ENCODE measurements at places on chromosomes 6 and 20.

- H3K36me3 ChIP-seq: no peaks in the 10 kb centered on the region
- no peaks in the 10 kb centered on the region for H3K4me1 ChIP-seq
- no peak overlapping the region for H3K4me3 ChIP-seq
- DNase-seq: no peak
- no peaks in the 10 kb centered on the region for H3K27me3 ChIP-seq
Measured at GRCh38 chr6:109060571-109060970, 34.1 kb downstream of the SESN1 start.

GRCh38 chr6:131532580-131533039 lies 40.4 kb upstream of the ARG1 start:
- no peak overlapping the region for H3K4me3 ChIP-seq
- no peak for DNase-seq
- H3K27ac ChIP-seq: no peak overlapping the region
- H3K4me1 ChIP-seq: no peaks in the 10 kb centered on the region
- no peaks in the 10 kb centered on the region for H3K27me3 ChIP-seq
- H3K36me3 ChIP-seq: no peaks in the 10 kb centered on the region

GRCh38 chr6:155077784-155078183 lies 82.7 kb downstream of the TIAM2 start:
- H3K27ac ChIP-seq: no peak overlapping the region
- H3K36me3 ChIP-seq: no peaks in the 10 kb centered on the region
- no peak overlapping the region for H3K4me3 ChIP-seq

GRCh38 chr6:83429857-83430610 lies 817 bp downstream of the ME1 start:
- DNase-seq: no peak
- H3K36me3 ChIP-seq: no peaks in the 10 kb centered on the region

DNA sequence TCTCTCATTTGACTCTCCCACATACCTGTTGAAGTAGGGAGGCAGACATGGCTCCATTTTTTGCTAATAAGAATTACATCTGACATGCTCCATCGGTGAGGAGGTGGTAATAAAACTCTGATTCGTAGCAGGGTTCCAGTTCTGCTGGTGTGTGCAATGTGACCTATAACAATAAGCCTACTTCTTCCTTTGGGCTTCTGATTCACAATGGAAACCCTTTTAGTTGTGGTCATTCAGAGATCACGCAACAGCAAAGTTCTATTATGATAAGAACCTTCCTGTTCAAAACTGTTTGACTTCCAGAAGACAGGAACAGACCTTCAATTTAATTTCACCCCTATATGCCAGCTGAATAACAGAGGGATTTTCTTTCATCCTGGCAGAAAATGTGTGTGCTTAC lies 31.4 kb upstream of the GSTA4 start:
- no peaks in the 10 kb centered on the region for H3K4me1 ChIP-seq
- no peak overlapping the region for H3K4me3 ChIP-seq
- DNase-seq: no peak
- no peaks in the 10 kb centered on the region for H3K36me3 ChIP-seq
- no peaks in the 10 kb centered on the region for H3K27me3 ChIP-seq

- no peaks in the 10 kb centered on the region for H3K27me3 ChIP-seq
- no peak overlapping the region for H3K4me3 ChIP-seq
- H3K27ac ChIP-seq: no peak overlapping the region
Measured at GRCh38 chr6:156809034-156809433, 31.9 kb downstream of the ARID1B start.

- H3K4me1 ChIP-seq: peaks cover 15% of the 10 kb centered on the region
- H3K27me3 ChIP-seq: no peaks in the 10 kb centered on the region
- DNase-seq: no peak
- H3K4me3 ChIP-seq: peak within 1 kb of the TSS; percentile 81
- H3K27ac ChIP-seq: peak within 1 kb of the TSS; percentile 99
Measured at GRCh38 chr6:107114926-107115694, at the start of gene BEND3. BEND3 (minus strand) TSS chr6:107115515; CDS start chr6:107099285, 16,230 bp downstream.

DNA sequence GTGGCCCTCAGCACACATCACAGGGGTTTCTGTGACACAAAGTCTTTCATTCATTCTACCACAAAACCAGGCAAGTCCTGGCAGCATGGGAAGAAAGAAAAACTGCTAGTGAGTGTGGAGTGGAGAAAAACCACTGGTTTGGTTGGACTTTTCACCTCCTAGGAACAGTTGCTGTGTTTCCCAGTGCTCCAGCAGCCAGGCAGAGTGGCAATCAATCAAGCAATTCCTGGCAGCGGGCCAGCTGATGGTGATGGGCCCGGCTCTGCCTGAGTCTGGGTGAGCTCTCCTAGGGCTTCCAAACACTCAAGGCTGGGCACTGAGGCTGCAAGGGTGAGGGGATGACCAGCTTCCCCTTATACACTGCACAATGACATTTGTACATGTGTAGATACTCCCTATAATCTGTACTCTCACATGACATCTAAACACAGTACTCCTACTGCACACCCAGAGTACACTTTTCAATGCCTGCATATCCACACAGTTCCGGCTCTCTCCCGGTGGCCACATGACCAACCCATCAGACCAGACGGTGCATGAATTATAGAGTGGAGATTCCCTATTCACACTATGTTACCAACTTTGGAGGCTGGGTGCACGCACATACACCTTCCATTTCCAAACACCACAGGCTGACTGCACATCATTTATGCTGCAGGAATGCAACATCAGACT lies 156.6 kb downstream of the UNC5CL start:
- no peak overlapping the region for H3K27ac ChIP-seq
- DNase-seq: no peak
- no peak overlapping the region for H3K4me3 ChIP-seq
- H3K4me1 ChIP-seq: no peaks in the 10 kb centered on the region
- no peaks in the 10 kb centered on the region for H3K27me3 ChIP-seq

GRCh38 chr6:3540253-3540820 lies 83.5 kb upstream of the SLC22A23 start:
- H3K27me3 ChIP-seq: no peaks in the 10 kb centered on the region
- no peaks in the 10 kb centered on the region for H3K36me3 ChIP-seq
- no peaks in the 10 kb centered on the region for H3K4me1 ChIP-seq

GRCh38 chr6:21045135-21045700 lies 511.0 kb downstream of the CDKAL1 start:
- H3K4me1 ChIP-seq: no peaks in the 10 kb centered on the region
- no peak overlapping the region for H3K27ac ChIP-seq
- no peaks in the 10 kb centered on the region for H3K36me3 ChIP-seq
- H3K27me3 ChIP-seq: no peaks in the 10 kb centered on the region
- DNase-seq: no peak
- no peak overlapping the region for H3K4me3 ChIP-seq

- H3K4me3 ChIP-seq: no peak overlapping the region
- DNase-seq: no peak
- no peak overlapping the region for H3K27ac ChIP-seq
- peaks cover 78% of the 10 kb centered on the region for H3K36me3 ChIP-seq
Measured at GRCh38 chr20:37201827-37202162, 22.4 kb upstream of the MROH8 start.

DNA sequence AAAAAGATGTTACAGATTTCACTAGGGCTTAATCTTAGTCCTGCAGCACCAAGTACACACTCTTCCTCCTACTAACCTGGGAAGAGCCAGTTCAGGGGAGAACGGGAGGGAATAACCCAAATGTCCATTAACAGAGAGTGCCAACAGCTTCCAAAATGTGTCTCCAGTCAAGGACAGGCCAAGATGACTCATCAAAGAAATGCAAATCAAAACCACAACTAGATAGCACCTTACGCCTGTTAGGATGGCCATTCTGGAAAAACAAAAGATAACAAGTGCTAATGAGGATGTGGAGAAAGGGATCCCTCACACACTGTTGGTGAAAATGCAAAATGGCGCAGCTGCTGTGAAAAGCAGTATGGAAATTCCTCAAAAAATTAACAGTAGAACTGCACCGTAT lies 3.8 kb upstream of the MAS1L start:
- no peaks in the 10 kb centered on the region for H3K27me3 ChIP-seq
- H3K4me1 ChIP-seq: no peaks in the 10 kb centered on the region
- H3K4me3 ChIP-seq: no peak overlapping the region
- H3K36me3 ChIP-seq: no peaks in the 10 kb centered on the region

GRCh38 chr6:157304899-157305663 lies 18.2 kb downstream of the TMEM242 start:
- no peak for DNase-seq
- 0 out of 2 replicates have a peak, but pooled peaks cover 3% of the 10 kb centered on the region for H3K4me1 ChIP-seq
- H3K4me3 ChIP-seq: no peak overlapping the region
- H3K27me3 ChIP-seq: no peaks in the 10 kb centered on the region
- H3K27ac ChIP-seq: no peak overlapping the region

DNA sequence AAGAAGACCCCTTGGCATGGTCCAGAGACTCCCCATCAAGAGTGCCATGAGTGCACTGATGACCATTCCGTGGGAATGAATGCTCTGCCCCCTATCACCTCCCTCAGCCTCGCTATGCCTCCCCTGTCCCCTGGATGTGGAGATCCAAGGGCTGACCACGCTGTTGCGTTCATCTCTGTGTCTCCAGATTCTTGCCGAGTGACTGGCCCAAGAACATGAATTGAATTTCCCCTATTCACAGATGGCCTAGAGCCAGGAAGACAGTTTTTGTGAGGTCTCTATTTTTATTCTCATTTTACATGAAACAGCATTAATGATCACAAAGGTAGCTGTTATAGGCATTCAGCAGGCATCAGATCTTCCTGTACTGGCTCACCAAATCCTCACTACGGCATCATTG lies 33.6 kb downstream of the MAFB start:
- no peak for DNase-seq
- H3K27me3 ChIP-seq: no peaks in the 10 kb centered on the region
- H3K4me3 ChIP-seq: no peak overlapping the region
- H3K27ac ChIP-seq: no peak overlapping the region
- no peaks in the 10 kb centered on the region for H3K36me3 ChIP-seq

- no peak for DNase-seq
- no peaks in the 10 kb centered on the region for H3K27me3 ChIP-seq
- no peaks in the 10 kb centered on the region for H3K4me1 ChIP-seq
- no peaks in the 10 kb centered on the region for H3K36me3 ChIP-seq
Measured at GRCh38 chr6:101241442-101241841, 152.1 kb upstream of the GRIK2 start.

DNA sequence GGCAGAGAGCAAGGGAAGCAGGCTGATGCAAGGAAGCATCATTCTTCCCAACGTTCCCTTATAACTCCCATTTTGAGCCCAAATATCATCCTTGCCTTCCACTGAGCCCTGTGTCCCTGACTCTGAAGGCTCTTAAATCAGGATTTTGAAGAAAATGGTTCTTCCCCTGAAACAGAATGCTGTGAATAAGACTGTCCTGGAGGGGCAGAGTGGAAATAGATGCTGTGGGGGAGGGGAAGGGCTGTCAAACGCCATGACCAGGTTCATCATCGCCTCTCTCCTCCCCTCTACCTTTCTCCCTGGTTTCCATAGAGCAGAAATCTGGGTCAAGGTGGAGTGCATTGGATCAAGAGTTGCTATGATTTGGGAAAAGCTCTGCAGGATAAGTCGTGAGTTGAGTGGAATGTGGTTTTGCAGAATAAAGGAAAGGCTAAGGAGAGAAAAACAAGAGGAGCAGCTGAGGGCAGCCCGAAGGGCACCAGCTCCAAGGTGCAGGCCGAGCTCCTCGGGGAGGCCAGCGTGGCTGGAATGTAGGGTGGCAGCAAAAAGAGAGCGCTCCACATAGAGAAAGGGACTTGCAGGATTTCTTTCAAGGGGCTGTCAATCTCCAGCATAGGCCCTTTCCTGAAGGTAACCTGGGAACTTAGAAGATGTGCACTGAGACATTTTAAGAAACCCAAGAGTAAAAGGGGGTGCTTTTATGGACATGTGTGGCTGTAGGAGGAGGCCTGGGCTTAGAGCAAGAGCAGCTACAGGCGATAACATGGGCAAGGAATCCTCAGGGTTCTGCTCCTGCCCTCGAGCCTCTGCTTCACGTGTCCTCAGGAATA lies 120.8 kb upstream of the CDYL start:
- no peaks in the 10 kb centered on the region for H3K36me3 ChIP-seq
- peak overlapping the region; percentile 5 for H3K4me3 ChIP-seq
- DNase-seq: no peak
- H3K27me3 ChIP-seq: no peaks in the 10 kb centered on the region
- no peak overlapping the region for H3K27ac ChIP-seq
- H3K4me1 ChIP-seq: peaks cover 16% of the 10 kb centered on the region

- no peaks in the 10 kb centered on the region for H3K4me1 ChIP-seq
- H3K4me3 ChIP-seq: no peak overlapping the region
- no peak for DNase-seq
- no peaks in the 10 kb centered on the region for H3K27me3 ChIP-seq
Measured at GRCh38 chr6:77620278-77620882, 32.5 kb upstream of the MEI4 start.

DNA sequence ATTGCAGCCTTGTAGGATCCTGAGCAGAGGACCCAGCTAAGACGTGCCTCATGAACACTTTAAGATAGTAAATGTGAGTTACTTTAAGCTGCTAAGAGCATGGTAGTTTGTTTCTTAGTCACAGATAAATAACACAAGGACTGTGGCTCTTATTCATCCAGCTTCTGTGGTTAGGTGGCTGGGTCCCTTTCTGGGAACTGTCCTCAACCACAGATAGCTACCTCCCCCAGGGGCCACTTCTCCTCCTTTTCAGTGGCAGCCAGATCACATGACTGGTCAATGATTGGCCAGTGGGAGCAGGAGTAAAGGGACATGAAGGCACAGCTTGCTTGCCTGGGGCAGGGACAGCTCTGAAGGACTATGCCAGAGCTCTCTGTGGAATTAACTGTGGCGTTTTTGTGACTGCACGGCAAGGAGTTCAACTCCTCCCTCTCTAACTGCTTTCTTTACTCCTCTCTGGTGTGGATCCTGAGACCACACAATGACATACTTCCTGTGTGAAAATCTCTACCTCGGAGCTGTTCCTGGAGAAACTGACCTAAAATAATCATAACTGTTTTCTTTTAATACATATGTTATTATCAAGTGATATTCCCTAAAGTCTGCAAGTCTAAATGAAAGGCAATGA lies 76.5 kb downstream of the NRN1 start:
- no peak for DNase-seq
- H3K4me1 ChIP-seq: no peaks in the 10 kb centered on the region
- H3K27me3 ChIP-seq: no peaks in the 10 kb centered on the region
- H3K27ac ChIP-seq: no peak overlapping the region
- no peak overlapping the region for H3K4me3 ChIP-seq
- H3K36me3 ChIP-seq: no peaks in the 10 kb centered on the region

- H3K27me3 ChIP-seq: peaks cover 8% of the 10 kb centered on the region
- H3K4me3 ChIP-seq: no peak overlapping the region
- H3K4me1 ChIP-seq: no peaks in the 10 kb centered on the region
- H3K27ac ChIP-seq: no peak overlapping the region
Measured at GRCh38 chr6:40900791-40901190, 138.2 kb downstream of the UNC5CL start.

- DNase-seq: no peak
- no peaks in the 10 kb centered on the region for H3K36me3 ChIP-seq
- H3K27ac ChIP-seq: no peak overlapping the region
- H3K4me1 ChIP-seq: peaks cover 11% of the 10 kb centered on the region
- no peak overlapping the region for H3K4me3 ChIP-seq
Measured at GRCh38 chr6:13536796-13537526, 37.4 kb upstream of the SIRT5 start.

Measured in H1 (cell line).